Fibroblast of lung (primary cell): ENCODE measurements at places on chromosomes 5 and 9. TPM values are rescaled to one million over a fixed set of nuclear protein-coding genes. Genes with fewer than 3 reads are reported as not detected.

The PPP3R2 gene
- not detected in 2 replicates for total RNA-seq

The ZNF618 gene
- total RNA-seq: 5.4 and 8.6 TPM in 2 replicates

The GAPT gene
- not detected in 2 replicates for total RNA-seq

The COL15A1 gene
- 41.0 and 43.9 TPM in 2 replicates for total RNA-seq

The IL33 gene
- 1.3 and 19.3 TPM in 2 replicates for total RNA-seq

The PTGES gene
- 9.6 and 16.7 TPM in 2 replicates for total RNA-seq

The PIP5KL1 gene
- total RNA-seq: 0.77 and 2.5 TPM in 2 replicates

The GRXCR2 gene
- total RNA-seq: not detected in 2 replicates

- DNase-seq: peak; percentile 30
These were observed at the start of gene SH2D3C for GRCh38 chr9:127778280-127779135. TSS of gene SH2D3C (minus strand) at chr9:127778666. CDS start at chr9:127778627, 39 bp downstream.

- DNase-seq: no peak
These were observed 21.9 kb downstream of the MAN2A1 start for GRCh38 chr5:109711673-109712072.

DNA sequence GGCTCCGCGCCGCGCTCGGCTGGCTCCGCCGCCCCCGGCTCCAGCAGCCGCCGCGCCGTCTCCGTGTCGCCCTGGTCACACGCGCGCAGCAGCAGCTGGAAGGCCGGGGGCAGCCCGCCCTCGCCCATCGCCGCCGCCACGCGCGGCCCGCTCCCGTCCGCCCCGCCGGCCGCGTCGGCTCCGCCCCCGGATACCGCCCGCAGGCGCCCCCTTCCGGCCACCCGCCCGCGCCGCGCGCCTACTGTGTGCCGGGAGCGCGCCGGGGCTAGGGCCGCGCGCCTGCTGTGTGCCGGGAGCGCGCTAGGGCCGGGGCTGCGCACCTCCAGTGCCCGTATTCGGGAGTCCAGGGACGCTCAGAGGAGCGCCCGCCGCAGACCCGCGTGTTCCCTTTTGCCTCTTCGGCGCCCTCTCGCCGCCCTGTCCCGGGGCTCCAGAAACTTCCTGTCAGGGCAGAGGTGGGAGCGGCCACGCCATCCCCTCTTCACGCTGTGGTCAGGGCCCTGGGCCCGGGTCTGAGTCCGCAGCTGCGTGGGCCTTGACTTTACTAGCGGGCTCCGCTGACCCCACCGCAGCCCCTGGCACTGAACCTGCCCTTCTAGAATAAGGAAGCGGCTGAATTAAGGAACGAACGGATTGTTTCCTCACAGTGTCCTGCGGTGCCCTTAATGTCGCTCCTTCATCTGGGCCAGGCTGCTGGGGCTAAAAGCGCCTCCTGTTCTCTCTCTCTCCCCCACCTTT is at the start of gene ANKS6:
Gene ANKS6 (minus strand): TSS at position 192 of the 738 bp plus-strand sequence. CDS start 64 bp downstream, at position 128.
- DNase-seq: peak; percentile 68

- DNase-seq: peak; percentile 17
These were observed 170.4 kb downstream of the RFK start for GRCh38 chr9:76223749-76224340.

- peak; percentile 72 for DNase-seq
These were observed 324.1 kb upstream of the TNC start for GRCh38 chr9:115442054-115442453.

- no peak for DNase-seq
These were observed 1.6 kb downstream of the HAPLN1 start for GRCh38 chr5:83718936-83719495.

- no peak for DNase-seq
These were observed 20.8 kb downstream of the PLGRKT start for GRCh38 chr9:5416953-5417352.

- peak; percentile 74 for DNase-seq
These were observed 225.7 kb upstream of the KLF9 start for GRCh38 chr9:70639853-70640814.

DNA sequence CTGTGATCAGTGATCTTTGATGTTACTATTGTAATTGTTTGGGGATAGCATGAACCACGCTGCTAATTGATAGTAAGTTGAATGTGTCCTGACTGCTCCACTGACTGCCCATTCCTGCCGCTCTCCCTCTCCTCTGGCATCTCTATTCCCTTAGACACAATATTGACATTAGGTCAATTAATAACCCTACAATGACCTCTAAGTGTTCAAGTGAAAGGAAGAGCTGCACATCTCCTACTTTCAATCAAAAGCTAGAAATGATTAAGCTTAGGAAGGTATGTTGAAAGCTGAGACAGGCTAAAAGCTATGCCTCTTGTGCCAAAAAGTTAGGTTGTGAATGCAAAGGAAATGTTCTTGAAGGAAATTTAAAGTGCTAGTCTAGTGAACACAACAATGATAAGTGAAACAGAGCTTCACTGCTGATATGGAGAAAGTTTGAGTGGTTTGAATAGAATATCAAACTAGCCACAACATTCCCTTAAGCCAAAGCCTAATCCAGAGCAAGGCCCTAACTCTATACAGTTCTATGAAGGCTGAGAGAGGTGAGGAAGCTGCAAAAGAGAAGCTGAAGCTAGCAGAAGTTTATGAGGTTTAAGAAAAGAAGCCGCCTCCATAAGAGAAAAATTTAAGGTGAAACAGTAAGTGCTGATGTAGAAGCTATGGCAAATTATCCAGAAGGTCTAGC is 12.9 kb downstream of the CLINT1 start:
- DNase-seq: no peak

- DNase-seq: no peak
These were observed 559 bp downstream of the SLC38A9 start for GRCh38 chr5:55711507-55712022.

GRCh38 chr9:36929350-36929675 is 104.8 kb downstream of the PAX5 start:
- DNase-seq: no peak

- no peak for DNase-seq
These were observed 34.4 kb downstream of the SARDH start for GRCh38 chr9:133703591-133704399.

DNA sequence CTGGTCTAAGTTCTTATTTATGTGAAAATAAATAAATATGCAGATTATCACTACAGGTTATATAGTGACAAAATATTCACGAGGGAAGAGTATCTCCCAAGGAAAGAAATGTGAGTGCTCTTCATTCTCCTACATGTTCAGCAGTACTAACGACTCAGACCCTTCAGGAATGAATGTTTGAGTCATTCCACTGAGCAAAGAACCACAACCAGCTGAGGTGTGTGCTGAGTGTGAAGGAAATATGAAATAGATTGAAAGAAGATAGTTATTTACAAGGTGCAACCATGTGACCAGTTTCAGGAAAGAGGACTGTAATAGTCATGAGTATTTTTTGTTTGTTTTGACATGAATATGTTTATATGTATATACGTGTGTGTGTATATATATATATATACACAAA is 228.7 kb downstream of the TUSC1 start:
- no peak for DNase-seq

GRCh38 chr9:36967997-36968396 is 66.1 kb downstream of the PAX5 start:
- DNase-seq: no peak

DNA sequence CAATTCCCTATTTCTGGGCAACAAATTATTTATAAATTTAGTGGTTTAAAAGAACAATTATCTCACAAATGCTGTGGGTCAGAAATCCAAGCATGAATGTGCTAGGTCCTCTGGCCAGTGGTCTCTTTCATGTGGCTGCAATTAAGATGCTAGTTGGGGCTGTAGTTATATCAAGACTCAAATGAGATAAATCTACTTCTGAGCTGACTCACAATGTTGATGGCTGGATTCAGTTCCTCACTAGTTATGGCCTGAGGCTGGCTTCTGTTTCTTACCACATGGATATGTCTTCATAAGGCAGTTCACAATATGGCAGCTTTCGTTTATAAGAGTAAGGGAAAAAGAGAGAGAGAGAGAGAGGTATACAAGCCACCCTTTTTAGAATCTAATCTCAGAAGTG is 717.0 kb downstream of the PRELID2 start:
- no peak for DNase-seq

- DNase-seq: no peak
These were observed 32.3 kb downstream of the MARCHF11 start for GRCh38 chr5:16147179-16147900.

DNA sequence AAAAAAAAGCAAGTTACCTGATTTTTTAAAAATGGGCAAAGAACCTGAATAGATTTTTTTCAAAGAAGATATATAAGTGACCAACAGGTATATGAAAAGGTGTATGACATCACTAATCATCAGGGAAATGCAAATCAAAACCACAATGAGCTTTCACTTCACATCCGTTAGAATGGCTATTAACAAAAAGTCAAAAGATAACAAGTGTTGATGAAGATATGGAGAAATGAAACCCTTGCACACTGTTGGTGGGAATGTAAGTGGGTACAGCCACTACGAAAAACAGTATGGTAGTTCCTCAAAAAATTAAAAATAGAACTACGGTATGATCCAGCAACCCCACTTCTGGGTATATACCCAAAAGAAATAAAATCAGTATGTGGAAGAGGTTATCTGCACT is 134.8 kb downstream of the UGCG start:
- DNase-seq: no peak

DNA sequence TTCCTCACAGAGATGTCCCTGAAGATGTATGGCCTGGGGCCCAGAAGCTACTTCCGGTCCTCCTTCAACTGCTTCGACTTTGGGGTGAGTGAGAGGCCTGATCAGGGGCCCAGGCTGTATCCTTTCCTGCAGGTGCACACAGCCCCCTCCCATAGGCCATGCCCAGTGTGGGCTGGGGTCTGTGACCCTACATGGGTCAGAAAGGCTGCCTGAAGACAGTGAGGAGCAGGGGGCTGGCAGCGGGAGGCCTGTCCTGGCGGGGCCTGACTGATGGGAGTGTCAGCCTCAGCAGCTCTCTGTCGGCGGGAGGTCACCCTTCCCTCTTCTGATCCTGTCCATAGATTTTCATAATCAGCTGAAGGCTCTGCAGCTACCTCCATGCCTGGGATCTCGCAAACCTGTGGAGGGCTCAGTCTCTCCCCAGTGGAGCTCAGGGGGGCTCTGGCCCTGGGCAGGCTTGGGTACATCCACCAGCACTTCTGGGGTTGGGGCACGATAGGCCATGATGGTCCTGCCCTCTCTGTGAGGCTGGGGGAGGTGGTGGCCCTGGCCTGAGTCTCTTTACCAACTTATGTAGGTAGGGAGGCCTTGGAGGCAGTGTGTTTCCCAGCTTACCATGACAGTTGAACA is 98.5 kb downstream of the CACNA1B start:
- no peak for DNase-seq

DNA sequence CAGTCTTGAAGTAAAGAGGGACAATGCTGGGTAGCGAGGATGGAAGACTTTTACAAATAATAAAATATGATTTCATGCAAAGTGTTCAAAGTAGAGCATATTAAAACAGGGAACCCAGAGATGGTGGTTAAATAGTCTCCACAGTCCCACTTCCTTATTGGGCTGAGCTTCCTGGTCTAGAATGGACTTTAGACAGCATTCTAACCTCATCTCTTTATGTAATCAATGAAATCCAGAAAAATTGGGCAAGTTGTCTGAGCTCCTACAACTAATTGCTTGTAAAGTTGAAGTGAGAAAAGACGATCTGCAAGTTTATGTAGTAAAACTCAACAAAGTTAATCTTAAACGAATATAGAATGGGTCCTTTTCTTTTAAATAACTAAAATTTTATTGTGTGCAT is 328.9 kb downstream of the PJA2 start:
- no peak for DNase-seq

DNA sequence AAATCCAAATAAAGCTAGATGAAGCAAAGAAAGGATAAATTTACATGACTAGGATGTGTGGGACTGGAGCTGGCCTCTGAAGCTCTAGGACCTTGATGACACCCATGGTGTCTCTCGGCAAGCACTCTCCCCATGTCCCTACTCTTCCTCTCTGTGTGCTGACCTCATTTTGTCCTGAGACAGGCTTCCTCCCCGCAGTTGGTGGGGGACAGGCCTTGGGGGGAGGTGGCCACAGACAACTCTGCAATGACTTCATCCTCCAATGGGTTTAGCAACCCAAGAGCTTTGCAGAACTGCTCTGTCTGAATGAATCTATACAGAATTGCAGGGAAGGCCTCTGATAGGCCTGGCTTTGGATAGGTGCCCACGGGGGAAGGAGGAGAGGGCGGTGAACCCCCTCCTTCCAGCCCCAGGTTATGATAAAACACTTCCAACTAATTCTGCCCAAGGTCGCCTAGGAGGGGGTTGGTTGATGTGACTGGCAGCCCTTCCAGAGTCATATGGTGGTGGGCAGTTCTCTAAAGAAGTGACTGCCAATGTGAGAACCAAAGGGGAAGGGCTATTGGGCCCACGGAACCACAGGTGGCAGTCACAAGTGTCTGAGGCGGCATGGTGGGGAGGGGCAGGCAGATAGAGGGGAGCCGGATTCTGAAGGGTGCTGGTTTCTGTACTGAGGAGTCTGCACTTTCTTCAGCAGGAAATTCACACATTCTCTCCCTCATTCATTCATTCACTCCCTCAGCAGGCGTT is 6.0 kb downstream of the SLC6A7 start:
- no peak for DNase-seq

- DNase-seq: peak; percentile 48
These were observed 38.8 kb upstream of the ANXA2R start for GRCh38 chr5:43078956-43079355.

DNA sequence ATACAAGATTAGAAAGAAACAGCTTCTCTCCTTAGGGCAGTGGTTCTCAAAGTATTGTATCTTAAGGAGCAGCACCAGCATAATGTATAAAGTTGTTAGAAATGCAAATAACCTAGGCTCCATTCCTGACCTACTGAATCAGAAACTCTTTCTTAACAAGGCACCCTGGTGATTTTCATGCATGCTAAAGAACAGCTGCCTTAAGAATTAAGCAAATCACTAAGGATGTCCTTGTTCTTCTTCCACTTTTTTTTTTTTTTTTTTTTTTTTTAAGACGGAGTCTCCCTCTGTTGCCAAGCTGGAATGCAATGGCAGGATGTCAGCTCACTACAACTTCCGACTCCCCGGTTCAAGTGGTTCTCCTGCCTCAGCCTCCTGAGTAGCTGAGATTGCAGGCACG is 1095.2 kb upstream of the EDIL3 start:
- DNase-seq: no peak

DNA sequence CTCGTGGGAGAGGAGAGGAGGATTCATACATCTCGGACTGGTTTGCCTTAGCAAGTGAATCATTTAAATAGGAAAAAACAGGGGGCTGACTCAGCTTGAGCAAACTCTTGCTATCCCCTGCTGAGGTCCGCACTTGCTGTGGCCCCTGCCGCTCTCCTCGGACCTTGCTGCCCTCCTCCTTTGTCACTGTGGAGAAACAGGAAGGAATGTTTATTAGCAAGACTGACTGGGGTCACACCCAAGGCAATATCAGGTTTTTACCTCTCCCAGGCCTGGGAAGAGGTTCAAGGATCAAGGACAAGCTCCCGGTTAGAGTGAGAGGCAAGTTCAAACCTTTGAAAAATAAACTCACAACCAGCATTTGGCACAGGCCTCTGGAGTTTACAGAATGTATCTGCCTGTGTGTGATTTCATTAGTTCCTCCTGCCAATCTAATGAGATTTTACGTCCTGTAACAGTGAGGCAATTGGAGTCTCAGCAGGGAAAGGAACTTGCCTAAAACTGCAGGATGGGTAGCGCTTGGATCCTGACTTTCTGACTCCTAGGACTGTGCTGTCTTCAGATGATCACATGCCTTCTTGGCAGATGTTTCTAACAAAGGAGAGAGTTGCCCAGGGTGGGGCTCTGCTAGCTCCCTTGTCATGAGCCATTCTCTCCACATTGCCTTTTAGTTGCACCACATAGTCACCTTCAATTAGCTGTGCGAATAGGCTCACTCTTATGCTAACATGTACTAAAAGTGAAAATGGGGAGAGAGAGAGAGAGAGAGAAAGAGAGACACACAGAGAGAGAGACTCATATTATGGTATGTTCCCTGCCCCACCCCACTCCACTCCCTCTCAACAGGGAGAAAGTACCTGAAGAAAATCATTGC is 108.6 kb upstream of the CDKN2B start:
- peak; percentile 90 for DNase-seq
